ENCODE measurements at places on chromosomes 6 and 20.

GRCh38 chr6:157723376-157723775, 99.7 kb upstream of the SNX9 start:
- DNase-seq, result no peak

- DNase-seq, result no peak
These were observed 176.2 kb downstream of the KIF16B start for GRCh38 chr20:16397086-16397485.

DNA sequence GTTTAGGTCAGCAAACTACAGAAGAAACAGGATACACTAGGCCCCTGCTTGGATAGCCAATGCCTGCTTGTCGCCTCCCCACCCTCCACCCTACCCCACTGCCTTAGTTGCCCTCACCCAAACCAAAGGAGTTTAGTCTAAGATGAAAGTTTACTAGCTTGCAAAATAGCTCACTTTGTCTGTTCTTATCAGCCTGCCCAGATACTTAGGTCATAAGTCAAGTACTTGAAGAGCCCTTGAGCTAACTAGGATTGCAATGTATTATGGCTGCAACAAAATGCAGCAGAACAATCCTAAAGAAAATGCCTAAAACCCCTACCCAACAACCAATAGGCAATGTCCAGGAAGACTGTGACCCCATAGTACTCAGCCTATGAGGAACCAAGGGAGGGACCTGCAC, 7.3 kb upstream of the ENTPD6 start:
- no peak for DNase-seq

DNA sequence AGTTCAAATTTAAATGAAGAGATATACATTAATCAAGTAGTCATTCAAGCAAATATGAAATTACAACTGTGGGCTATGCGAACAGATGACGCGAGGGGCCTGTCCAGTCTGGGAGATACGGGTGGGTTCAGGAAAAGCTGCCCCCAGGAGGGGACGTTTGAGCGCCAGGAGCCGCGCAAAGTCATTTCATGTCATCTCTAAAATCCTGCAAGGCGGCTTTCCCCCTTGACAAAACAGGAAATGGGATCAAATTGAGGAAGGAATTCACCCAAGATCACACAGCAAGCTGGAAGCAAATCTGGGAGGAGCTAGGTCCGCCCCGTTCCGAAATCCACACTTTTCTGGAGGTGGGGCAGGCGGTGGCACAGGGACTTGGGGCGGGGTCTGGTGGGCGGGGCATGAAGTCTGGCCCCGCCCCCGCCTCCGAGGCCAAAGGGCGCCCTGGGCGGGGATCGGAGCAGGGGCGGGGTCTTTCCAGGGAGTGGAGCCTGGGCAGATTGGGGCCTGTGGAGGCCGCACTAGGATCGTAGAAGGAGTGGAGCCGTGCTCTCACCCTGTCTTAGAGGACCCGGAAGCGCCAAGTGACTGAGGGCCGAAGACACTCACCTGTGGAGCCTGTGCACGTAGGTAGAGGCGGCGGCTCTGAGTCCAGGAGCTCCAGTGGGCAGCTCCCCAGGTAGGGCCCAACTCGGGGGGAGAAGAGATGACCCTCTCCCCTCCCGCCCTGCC, at the start of gene LPIN3:
TSS of gene LPIN3 (plus strand) at position 495 of the 729 bp plus-strand sequence. CDS start 4,983 bp downstream, outside the sequence.
- peak; percentile 90 for DNase-seq

GRCh38 chr6:41427642-41428335, 92.4 kb downstream of the NCR2 start:
- peak; percentile 54 for DNase-seq

GRCh38 chr6:82013561-82014530, 233.7 kb downstream of the IBTK start:
- no peak for DNase-seq

- DNase-seq, result no peak
These were observed at the start of gene TMEM242 for GRCh38 chr6:157323255-157323965. TSS of gene TMEM242 (minus strand) at chr6:157323519. CDS start at chr6:157323499, 20 bp downstream.

DNA sequence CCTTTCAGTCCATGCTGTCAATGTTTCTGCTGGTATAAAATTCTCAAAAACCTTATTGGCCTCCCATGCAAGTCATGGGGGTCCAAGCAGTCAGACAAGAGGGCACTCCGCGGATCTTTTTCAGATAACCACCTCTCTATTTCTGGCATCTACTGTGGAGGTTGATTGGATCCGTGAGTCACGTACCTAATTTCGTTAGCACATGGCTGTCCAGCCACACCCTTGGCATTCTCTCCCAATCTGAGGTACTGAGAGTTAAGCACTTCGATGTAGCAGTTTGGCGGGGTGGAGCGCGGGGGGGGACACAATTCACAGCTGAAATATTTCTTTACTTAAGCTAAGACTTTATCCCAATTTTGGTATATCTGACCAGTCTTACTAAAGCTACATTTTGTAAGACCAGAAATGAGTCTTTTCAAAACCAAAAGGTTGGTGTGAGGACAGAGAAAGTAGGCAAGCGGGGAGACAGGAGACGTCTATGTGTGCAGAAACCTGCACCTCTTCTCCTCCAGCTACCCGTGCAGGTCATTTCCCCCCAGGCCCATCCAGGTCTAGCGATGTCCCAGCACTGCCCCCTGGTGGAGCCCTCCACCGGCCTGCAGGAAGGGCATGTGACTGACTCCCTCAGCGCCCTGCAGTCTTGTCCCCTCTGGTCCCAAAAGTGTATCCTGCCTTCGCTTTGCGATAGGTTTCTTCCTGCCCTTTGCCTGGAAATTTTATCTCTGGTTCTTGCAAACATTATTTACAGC, 113.1 kb downstream of the ADAT2 start:
- no peak for DNase-seq

DNA sequence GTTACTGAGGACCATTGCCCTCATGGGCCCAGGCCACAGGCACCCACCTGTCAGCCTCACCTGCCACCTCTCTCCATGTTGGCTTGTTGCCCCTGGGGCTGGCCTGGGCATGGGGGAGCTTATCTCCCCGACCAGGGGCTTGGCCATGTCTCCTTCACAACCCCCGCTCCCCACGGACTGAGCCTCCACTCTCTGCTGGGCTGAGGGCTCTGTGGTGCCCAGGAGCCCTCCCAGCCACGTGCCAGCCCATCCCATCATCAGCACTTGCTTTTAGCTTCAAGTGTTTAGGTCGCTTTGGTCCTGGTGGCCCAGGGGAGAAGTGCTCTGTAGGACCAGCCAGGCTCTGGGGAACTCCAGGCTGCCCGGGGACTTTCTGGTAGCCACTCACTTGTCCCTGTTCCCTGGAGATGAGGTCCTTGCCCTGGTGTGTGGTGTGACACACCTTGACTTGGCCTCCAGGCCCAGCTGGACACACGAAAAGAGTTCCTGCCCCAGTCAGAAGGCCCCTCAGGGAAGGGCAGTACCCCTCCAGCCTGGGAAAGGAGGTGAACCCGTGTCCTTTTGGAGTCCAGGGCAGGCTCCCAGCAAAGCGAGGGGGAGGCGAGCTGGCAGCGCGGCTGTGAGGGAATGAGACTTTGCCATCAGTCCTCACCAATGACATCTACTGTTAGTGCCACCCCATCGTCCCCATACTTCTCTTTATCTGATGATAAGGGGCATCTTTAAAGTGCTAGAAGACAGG, 352.6 kb downstream of the ZFAND3 start:
- no peak for DNase-seq

GRCh38 chr6:3803627-3804468, 45.3 kb upstream of the FAM50B start:
- DNase-seq, result no peak

DNA sequence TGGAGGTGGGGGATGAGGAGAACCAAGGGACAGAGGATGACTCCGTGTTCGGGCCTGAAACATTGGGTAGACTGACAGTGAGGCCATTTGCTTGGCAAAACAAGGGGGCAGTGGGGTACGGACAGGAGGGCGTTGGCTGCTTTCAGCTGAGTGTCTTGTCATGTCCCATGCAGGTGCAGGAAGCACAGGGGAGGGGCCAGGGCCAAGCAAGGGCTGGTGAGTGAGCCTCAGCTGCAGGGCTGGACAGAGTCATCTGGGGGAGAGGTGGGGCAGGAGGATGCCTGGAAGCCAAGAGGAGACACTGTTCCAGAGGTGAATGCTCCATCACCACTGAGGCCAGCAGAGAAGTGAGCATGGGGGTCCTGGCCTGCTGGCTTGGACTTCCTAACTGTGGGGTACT, 78.4 kb downstream of the ERMARD start:
- no peak for DNase-seq

DNA sequence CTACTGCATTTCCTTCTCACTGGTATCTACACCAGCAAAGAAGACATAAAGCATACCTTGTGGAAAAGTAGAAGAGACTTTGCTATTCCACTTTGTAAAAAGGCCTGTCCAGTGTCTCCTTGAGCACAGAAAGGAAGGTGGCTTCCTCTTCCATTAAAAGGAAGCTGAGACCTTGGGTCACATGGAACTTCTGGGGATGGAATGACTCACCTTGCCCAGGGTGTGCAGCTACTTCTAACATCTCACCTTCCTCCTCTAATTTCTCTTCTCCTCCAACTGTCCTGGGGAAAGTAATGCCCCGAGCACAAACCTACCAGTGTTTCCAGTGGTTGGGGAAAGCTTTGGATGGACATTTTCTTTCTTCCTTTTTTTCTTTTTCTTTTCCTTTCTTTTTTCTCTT, 848.8 kb upstream of the MAP3K7 start:
- DNase-seq, result no peak

- DNase-seq, result no peak
These were observed 118.7 kb downstream of the OPRM1 start for GRCh38 chr6:154157706-154158105.

DNA sequence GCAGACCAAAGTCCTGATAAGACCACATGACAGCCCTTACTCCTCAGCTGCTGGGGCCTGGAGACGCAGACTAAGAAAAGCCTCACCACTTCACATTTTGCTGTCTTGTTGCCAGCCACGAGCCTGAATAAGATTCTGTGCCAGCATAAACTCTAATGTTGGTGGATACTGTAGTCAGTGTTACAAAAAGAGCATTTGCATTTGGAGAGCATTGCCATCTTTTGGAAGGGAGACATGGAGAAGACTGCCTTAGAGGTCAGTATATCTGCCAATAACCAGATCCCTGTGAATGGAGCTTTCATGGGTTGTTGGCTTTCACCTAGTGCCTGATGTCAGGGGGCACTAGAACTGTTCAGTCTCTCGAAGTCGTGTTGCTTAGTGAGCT, 315.2 kb downstream of the ZFAND3 start:
- DNase-seq, result no peak

- DNase-seq, result peak; percentile 6
These were observed 2.1 kb downstream of the GABRR2 start for GRCh38 chr6:89313006-89313405.

- no peak for DNase-seq
These were observed 111.0 kb downstream of the NCOA3 start for GRCh38 chr20:47612670-47613069.

GRCh38 chr6:52611833-52612232, 35.0 kb upstream of the TRAM2 start:
- DNase-seq, result no peak

DNA sequence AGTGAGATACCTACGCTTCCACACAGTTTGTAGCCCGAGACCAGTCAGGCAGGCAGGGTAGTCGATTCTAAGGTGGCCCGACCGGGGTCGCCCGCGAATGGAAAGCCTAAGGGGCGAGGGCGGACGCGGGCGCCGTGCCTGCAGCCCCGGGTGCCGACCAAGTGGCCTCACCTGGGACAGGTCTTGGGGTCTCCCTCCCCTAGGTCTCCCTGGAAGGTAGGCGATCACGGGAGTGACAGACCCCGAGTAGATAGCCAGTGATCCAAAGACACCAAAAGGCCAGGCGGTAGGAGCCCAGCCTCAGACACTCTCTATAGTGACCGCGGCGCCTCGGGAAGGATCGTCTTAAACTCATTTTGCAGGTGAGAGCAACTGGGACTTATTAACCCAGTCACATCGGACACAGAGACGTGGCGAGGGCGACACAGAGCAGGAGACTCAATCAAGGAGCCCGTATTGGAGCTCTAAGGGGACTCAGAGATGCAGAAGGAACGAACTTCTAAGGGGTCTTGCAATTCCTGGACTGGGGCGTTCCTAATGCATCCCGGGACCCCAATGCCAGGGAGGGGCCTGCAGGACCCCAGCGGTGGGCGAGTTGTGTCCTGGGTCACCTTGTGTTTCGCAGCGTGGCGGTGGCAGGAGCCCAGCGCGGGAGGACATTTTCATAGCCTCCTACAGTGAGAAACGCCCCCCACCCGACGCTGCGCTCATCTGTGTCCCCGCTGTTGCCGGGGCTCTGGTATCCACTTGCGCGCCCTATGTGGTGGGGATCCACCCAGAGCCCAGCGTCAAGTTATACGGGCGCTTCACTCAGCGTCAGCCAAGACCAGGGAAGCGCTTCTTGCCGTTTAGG, 2.1 kb upstream of the VSX1 start:
- no peak for DNase-seq

DNA sequence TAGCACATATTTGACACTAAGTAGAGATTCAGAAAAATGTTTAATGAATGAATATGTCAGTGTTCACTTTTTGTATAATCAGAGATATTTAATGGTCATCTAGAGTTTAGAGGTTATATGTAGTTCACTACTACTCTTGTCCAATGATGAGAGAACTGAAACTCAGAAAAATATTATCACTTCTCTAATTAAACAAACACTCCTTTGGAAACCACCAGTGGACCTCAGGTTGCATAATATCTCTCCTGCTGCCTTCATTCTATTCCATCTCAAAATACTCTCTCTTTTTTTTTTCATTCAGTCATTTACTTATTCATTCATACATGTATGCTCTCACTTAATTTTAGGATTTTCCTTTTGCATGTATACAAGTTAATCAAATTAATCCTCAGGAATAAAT, 423.1 kb upstream of the RNF217 start:
- no peak for DNase-seq

DNA sequence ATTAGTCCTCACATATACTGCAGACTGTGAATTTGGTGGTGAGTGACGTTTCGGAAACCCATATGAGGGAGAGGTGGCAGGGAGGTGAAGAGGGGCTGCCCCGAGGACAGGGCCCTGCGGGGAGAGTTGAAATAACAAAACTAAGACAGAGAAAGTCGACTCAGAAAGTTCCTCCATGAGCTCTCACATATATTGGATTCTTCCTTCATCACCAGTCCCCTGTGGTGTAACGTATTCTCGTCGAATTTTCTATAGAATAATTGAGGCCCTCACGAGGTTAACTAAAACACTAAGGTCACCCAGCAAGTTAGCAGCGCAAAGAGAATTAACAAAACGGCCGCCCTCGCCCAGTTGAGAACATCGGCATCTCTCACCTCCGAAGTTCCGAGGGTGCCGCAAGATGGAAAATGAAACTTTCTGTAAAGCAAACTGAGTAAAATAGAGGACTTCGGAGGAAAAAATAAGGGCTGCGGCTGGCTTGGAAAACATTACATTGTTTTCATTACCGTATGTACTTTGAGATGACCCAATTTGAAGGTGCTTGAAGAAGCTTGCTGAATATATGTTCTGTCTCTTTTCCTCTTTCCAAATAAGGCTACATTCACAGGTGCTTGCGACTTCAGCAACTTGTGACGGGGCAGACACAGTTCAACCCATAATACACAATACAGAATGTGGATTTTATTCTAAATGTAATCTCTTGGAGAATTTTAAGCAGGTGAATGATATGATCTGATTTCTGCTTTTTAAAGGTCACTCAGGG, 490.9 kb upstream of the JARID2 start:
- DNase-seq, result no peak

DNA sequence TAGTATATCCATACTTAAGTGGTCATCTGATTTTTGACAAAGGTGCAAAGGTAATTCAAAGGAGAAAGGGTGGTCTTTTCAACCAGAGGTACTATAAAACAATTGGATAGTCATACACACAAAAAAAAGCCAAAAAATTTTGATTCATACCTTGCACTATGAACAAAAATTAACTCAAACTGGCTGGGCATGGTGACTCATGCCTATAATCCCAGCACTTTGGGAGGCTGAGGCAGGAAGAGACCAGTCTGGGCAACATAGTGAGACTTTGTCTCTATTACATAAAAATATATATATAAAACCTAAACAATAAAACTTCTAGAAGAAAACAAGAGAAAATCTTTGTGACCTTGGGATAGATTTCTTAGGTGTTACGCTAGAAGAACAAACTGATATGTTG, 43.8 kb upstream of the ADIG start:
- no peak for DNase-seq

Measured in NCI-H774 (cell line).